ENCODE measurements at places on chromosomes 2 and 18. TPM values are rescaled to one million over a fixed set of nuclear protein-coding genes. Genes with fewer than 3 reads are reported as not detected.
A peak's percentile ranks its signal among the peaks of the same experiment; 100 is the strongest.

DNA sequence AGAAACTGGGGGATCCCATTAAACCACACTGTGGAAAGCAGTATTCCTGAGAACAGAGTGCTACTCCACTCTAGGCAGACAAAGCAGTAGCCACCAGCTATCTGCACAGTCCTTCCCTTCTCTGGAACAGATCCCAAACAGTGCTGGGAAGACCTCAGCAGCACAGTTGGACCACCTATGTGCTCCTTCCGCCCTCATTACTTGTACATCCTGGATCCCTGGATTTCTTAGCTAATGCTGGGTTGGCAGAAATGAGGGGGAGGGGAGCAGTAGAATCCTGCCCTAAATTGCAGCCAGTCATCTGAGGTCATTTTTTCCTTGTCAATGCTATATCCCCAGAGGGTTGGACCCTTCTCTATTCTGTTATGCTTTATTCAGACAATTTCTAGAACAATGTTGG lies 13.8 kb upstream of the MALT1 start:
- H3K36me3 ChIP-seq: no peaks in the 10 kb centered on the region
- H3K27me3 ChIP-seq: no peaks in the 10 kb centered on the region
- no peak overlapping the region for H3K27ac ChIP-seq
- H3K4me3 ChIP-seq: no peak overlapping the region
- peaks cover 2% of the 10 kb centered on the region for H3K4me1 ChIP-seq
- DNase-seq: no peak

GRCh38 chr2:11326677-11327211 lies 17.7 kb downstream of the ROCK2 start:
- H3K4me3 ChIP-seq: no peak overlapping the region
- no peaks in the 10 kb centered on the region for H3K27me3 ChIP-seq
- H3K4me1 ChIP-seq: no peaks in the 10 kb centered on the region
- H3K36me3 ChIP-seq: no peaks in the 10 kb centered on the region
- H3K27ac ChIP-seq: no peak overlapping the region

- peaks cover 2% of the 10 kb centered on the region for H3K4me1 ChIP-seq
- no peak for DNase-seq
- H3K27me3 ChIP-seq: peaks cover 6% of the 10 kb centered on the region
- no peak overlapping the region for H3K27ac ChIP-seq
- no peak overlapping the region for H3K4me3 ChIP-seq
These were observed 72.7 kb downstream of the MCFD2 start for GRCh38 chr2:46842876-46843275.

DNA sequence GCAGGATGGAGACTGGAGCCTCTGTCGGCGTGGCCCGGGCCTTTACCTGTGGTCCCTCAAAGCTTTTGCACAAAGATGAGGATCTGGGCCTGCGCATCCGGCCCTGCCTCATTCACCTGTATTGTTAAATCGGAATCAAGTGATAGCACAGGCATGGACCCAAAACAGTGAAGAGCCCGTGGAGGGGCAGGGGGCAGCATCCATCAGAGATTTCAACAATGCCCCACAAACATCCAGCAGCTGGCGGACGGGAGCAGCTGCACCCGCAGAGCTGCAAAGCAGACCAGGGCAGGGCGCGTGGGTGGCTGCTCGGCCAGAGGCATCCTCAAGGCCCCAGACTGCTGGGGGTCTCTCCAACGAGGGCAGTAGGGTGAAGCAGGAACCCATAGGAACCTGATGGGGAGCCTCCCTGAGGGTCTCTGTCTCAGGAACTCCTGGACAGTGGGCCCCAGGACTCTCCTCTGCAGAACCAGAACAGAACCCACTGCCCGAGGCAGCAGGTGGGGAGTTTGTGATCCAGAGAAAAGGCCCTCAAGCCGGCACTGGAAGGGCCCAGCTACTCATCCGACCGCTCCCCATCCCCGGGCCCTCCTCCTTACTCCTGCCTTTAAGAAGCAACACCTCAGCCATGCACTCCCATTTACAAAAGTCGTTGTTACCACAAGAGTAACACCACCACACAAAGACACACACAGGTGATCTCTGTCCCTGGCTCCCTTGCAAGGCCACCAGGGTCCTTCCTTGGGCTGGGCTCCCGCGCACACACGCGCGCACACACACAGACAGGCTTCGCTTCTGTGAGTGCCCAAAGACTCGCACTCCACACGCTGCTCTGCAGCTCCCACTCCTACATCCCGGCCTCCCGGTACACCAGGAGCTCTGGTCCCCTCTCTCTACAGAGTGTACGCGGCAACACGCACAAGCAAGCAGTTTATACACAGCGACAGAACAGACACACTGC lies 28.8 kb downstream of the HDAC4 start:
- peaks cover 2% of the 10 kb centered on the region for H3K4me1 ChIP-seq
- H3K27ac ChIP-seq: no peak overlapping the region
- DNase-seq: no peak
- H3K4me3 ChIP-seq: no peak overlapping the region

DNA sequence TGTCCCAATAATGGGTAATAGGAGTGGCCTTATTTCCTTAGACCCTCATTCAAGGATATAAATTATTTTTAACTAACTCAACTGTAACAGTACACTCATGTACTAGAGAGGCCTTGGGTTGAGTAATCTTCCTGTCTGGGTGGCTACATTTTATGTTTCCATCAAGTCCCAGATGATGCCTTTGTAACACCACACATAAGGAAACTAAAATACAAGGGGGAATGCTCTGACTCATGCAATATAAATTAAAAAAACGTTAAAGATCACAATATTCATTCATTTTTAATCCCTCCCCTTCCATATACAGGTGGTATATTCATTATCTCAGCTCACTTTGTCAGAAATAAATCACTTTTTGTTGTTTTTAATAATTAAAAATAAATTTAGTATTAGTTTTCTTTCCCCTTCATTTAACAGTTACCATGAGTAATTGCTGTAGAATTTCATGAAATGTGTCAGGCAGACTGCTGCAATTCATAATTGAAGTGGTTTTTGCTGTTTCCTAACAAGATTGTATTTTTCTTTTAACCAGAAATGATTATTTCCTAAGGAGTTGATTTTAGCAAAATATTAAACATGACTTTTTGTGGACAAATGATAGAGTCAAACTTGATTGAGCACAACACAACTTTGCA lies 1403.6 kb downstream of the SUCLG1 start:
- H3K27ac ChIP-seq: no peak overlapping the region
- H3K4me1 ChIP-seq: no peaks in the 10 kb centered on the region
- peaks cover 4% of the 10 kb centered on the region for H3K36me3 ChIP-seq
- no peak for DNase-seq

DNA sequence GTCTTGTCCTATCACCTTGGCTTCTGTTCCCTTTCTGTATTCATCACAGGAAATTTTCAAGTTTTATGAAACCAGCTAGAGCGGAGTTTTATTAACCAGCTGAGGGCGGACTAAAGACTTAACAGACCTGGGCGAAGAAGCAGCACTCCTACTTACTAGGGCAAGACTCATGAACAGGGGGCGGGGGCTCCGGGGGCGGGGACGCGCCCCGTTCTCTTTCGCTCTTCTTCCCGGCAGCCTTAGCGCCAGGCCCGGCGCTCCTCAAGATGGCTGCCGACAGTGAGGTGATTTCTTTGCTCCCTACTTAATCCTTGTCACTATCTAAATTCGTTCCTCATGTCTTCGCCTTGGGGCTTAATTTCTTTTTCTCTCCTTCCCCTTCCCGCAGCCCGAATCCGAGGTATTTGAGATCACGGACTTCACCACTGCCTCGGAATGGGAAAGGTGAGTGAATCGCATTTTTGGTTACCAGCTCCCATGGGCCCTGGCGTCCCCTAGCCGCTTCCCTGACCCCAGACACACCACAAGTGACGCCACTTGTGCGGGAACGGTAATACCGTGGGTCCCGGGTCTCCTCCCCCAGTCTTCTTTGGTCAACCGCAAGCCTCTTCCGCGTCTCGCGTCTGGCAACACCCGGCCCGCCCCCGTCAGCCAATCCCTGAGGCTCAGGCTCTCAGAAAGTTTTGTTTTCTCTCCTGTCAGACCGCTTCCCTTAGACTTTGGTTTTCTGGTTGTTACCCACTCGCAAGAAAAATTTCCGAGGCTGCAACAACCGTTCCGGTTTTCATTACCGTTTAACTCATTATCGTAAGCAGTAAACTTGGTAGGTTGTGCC lies at the start of gene RAB3GAP1:
Gene RAB3GAP1, plus strand, starts transcription at position 251 of the 835 bp plus-strand sequence. Its CDS starts 16 bp downstream, at position 267.
- H3K4me3 ChIP-seq: peak within 1 kb of the TSS; percentile 99
- H3K36me3 ChIP-seq: no peaks in the 10 kb centered on the region
- peaks cover 11% of the 10 kb centered on the region for H3K4me1 ChIP-seq
- DNase-seq: peak; percentile 68
- H3K27me3 ChIP-seq: peaks cover 2% of the 10 kb centered on the region

DNA sequence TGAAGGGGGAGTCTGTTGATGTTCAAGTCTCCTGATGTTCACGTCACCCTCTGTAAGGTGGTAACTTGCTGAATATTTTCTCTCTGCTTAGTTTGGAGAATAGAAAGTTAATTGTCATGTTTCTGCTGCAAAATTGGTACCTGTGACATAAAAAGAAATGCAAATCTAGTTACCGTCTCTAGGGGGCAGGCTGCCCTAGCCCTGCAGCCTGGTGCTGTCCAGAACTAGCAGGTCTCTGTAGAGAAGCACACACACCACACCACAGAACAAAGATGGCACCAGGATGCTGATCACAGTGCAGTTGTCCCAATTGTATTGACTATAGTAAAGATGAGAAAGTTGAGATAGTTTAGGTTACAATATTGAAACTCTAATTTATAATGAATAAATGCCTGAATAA lies 47.0 kb downstream of the SLC9A4 start:
- H3K27ac ChIP-seq: no peak overlapping the region
- H3K36me3 ChIP-seq: no peaks in the 10 kb centered on the region
- DNase-seq: no peak

GRCh38 chr2:202632682-202633290 lies 2.0 kb upstream of the FAM117B start:
- H3K27ac ChIP-seq: peak overlapping the region; percentile 49
- H3K4me3 ChIP-seq: peak overlapping the region; percentile 35
- peaks cover 9% of the 10 kb centered on the region for H3K27me3 ChIP-seq
- no peaks in the 10 kb centered on the region for H3K36me3 ChIP-seq
- no peak for DNase-seq

DNA sequence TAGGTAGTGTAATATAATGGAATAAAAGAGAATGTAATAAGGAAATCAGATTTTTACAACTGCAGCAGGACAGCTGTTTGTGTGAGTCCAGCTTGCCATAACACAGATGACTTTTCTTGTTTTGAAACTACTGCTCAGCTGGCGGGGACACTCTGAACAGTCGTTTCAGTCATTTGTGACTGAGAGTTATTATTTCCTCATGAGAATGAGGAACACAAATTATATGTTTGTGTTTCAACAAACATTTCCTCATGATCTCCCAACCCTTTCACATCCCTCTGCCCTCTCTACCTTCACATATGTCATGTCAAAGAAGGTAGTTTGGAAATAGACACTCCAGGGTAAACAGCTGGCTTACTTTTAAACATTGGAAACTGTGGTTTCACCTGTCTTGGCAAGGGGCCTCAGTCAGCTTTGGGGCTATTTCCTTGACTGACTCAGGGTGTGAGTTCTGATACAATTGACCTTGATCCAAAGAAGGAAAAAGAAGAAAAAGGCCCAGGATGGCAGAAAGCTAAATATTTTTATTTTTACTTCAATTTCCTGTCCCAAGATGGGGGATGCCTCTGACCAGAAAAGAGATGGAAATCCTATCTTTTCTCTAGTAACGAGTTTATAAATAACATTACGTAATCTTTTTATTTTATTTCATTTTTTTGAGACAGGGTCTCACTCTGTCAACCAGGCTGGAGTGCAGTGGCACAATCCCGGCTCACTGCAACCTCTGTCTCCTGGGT lies 593 bp downstream of the SP140L start:
- peaks cover 2% of the 10 kb centered on the region for H3K27me3 ChIP-seq
- H3K36me3 ChIP-seq: peaks cover 6% of the 10 kb centered on the region
- H3K4me3 ChIP-seq: no peak overlapping the region
- no peaks in the 10 kb centered on the region for H3K4me1 ChIP-seq

DNA sequence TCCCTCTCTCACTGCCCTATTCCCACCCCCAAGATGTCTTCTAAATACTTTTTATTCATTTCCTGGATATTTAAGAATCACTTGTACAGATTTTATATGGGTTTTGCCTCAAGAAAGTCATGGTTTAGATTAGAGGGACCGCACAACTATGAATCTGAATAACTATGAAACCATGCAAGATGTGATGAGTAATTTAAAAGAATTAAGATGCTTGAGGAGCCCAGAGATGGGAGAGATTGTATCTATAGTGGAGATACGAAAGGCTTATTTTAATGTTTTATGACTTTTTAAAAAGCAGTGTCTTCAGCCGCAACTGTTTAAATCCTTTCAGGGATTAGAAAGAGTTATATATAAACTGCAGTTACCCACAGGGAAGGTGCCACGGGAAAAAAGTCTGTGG lies 324.1 kb downstream of the LPIN1 start:
- H3K4me1 ChIP-seq: no peaks in the 10 kb centered on the region
- H3K27me3 ChIP-seq: no peaks in the 10 kb centered on the region
- no peak overlapping the region for H3K4me3 ChIP-seq

DNA sequence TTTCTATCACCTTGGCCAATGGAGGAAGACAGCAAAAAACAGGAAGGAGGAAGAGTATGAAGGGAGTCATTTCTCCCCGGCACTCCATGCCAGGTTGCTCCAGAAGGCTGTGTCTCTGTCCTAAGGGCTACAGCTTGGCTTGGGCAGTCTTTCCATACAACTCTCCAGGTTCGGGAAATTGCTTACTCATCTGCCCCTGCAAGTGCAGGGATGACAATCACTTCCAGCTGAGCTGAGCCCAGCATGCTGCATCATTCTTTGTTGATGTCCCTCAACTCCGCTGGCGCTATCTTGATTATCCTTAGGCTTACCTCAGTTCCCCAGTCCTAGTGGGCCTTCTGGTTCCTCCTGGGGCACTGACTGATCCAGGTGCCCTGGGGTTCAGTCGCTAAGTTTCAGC lies 86.9 kb upstream of the COPS8 start:
- peaks cover 5% of the 10 kb centered on the region for H3K36me3 ChIP-seq
- DNase-seq: no peak
- H3K4me1 ChIP-seq: no peaks in the 10 kb centered on the region
- H3K4me3 ChIP-seq: no peak overlapping the region

DNA sequence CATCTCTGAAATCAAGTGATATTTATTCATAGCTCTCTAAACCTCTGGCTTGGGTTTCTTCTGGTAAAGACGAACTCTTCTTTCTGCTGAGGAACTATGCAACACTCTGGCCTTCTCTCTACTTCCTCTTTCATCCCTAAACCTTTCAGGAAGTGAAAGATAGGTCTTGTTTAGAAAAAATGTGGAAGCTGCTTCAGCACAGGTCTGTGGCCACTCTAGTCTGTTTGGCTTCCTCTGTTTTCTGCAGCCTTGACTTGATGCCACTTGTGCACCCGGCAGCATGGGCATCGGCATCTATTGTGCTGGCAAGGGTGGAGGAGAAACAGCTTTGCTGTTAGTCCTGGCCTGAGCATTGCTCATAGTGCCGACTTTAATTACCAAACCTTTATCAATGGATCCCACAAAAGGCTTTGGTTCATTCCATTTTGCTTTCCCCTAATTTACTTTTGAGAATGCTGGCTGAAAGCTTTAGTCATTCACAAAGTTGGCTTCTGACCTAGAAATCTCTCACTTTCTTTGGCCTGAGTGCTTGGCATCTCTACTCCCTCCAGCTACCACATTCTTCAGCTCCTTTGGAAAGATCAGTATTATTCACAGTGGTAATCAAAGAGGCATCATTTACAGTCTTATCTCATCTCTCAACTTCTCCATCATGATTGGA lies 32.0 kb upstream of the GPR39 start:
- no peak overlapping the region for H3K27ac ChIP-seq
- no peak for DNase-seq
- peaks cover 6% of the 10 kb centered on the region for H3K27me3 ChIP-seq

The MRPS5 gene
- total RNA-seq: 68.7 TPM

The IL1F10 gene
- not detected for total RNA-seq

The C2orf81 gene
- total RNA-seq: 3.7 TPM

The CFC1 gene
- 1.8 TPM for total RNA-seq

The LIPG gene
- total RNA-seq: 10.2 TPM
